B cell (primary cell): ENCODE measurements at places on chromosomes 4 and X. TPM values are rescaled to one million over a fixed set of nuclear protein-coding genes. Genes with fewer than 3 reads are reported as not detected.
A peak's percentile ranks its signal among the peaks of the same experiment; 100 is the strongest.

- DNase-seq, result no peak
Observed at GRCh38 chrX:14398725-14399124, 130.6 kb upstream of the GLRA2 start.

DNA sequence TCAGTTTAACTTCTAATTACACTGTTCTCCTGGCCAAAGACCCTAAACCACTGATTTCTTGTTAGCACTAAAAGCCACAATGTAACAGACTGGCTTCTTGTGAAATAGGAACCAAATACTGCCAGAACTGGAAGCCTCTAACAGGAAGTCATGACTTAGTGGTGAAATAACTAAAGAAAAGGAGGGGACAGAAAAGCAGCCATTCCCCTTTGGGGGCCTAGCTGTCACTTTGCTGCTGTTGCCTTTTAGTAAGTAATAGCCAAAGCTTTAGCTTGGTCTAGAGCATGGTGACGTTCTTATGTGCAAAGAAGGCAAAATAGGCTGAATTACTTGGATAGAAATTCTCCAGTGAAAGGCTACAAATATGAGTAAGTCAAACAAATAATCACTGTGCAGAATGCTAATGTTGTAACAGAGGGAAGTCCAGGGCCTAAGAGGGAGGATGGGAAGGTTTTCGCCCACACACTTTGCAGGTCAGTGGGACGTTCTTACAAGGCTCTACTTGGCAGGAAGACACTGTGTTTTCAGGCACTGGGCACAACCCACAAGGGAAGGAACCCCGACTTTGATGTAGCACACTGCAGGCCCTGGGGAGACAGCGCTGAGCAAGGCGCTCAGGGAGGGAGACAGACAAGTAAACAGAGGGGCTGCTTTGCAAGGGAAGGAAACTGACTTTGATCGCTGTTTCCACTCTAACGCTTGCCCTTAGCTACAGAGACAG, 16.7 kb downstream of the GAB3 start:
- DNase-seq, result peak; percentile 34

- no peak for DNase-seq
Observed at GRCh38 chr4:141002323-141002805, 130.9 kb downstream of the RNF150 start.

DNA sequence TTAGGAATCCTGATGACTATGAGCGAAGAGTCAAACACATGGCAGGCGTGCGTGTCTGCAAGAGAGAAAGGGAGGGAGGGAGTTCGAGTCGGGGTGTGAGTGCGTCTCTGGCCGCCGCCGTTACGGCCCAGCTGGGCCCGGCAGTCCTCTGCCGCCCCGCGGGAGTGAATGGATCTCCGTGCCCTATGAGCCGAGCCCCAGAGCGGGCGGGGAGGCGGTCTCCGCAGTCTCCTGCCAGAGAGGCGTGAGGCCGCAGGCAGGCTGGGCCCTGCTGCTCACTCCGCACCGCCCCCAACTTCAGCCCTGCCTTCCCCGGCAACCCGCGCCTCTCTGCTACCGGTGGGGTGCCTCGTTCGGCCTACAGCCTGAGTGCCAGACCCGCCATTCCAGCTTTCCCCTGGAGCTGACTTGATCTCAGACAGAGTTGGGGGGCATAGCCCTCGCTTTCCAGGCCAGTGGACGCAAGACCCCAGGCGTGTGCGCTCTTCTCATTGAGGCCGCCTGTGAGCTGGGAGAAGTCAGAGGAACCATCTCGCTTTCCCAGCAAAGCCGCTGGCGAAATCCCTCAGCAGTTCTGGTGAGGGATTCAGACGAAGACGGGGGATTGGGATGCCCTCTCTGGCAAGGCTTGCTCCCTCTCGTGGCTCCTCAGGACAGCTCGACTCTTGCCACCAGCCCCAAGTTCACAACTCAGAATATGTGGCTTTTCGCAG, 1.4 kb downstream of the SLC16A2 start:
- peak; percentile 14 for DNase-seq

DNA sequence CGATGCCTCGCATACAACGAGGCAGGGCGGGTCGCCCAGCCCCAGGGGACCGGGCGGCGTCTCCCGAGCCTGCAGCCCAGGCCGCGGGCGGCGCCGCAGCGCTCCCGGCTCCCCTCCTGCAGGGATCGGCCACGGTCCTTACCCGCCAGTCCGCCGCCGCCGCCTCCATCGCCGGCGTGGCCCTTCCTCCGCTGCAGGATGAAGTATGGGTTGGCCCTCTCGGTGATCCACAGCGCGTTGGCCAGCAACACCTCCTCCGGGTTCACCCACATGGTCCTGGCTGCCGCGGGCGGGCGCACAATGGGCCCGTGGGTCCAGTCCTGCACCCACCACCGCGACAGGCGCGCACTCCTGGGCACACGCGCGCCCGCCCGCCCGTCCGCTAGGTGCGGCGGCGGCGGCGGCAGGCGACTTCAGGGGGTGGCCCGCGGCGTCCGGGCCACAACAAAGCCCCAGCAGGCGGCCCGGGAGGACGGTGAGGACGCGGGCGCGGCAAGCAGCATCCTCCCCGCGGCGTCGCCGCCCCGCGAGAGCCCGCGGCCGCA, 339 bp downstream of the TBC1D9 start:
- DNase-seq, result peak; percentile 82

DNA sequence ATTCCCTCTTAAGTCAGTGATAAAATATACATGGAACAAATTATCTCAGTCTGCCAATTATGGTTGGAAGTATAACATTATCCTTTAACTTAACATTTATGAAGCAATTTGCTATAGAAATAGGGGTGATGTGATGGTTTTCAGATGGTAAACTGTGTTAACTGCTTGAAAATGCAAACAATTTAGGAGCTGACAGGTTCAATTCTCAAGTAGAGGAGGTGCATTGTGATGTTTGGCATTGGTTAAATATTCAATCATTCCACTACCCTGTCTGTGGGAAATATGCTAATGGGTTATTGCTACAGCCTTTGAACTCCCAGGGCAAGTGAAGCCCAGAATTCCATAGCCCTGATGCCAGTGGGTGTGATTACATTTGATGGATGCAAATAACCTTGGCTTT, 243.4 kb upstream of the GK2 start:
- no peak for DNase-seq

DNA sequence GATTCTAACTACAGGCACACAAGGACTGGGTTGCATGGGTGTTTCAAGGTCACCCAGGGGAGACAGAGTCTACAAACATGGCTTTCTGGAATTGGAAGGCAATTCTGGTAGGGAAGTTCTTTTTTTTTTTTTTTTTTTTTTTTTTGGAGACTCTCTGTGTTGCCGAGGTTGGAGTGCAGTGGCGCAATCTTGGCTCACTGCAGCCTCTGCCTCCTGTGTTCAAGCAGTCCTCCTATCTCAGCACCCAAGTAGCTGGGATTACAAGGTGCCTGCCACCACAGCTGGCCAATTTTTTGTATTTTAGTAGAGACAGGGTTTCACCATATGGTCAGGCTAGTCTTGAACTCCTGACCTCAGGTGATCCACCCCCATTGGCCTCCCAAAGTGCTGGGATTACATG, 16.3 kb upstream of the FHDC1 start:
- no peak for DNase-seq

DNA sequence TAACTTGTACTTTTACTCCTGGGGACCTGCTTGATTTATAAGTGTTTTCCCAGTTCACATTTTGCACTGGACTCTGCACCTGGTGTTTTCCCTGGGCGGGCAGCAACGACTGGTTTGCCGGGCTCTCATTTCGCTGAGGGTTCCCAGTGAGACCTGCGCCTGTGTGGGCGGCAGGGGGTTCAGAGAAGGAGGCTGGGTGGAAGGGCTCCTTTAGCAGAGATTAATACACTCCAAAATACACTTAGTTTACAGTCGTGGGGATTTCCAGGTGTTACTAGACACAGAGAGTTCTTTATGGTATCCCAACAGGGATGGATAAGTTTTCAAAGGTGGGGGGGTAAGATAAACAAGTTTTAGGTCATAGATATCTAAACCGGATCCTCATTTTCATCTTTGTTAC, 53.0 kb upstream of the SHISA3 start:
- DNase-seq, result no peak

BCLAF3 gene
- polyA plus RNA-seq, result 3.1 and 4.7 TPM in 2 replicates

PDE6B gene
- polyA plus RNA-seq, result 23.0 and 25.2 TPM in 2 replicates

RAB33A gene
- polyA plus RNA-seq, result 1.5 and 5.4 TPM in 2 replicates
